B cell (primary cell): ENCODE measurements at places on chromosomes 11 and 22. TPM values are rescaled to one million over a fixed set of nuclear protein-coding genes. Genes with fewer than 3 reads are reported as not detected.

GRCh38 chr11:350723-351255 lies 18.5 kb upstream of the B4GALNT4 start:
- no peaks in the 10 kb centered on the region for H3K27me3 ChIP-seq
- no peak overlapping the region for H3K27ac ChIP-seq
- no peak overlapping the region for H3K4me3 ChIP-seq
- peaks cover 29% of the 10 kb centered on the region for H3K4me1 ChIP-seq

DNA sequence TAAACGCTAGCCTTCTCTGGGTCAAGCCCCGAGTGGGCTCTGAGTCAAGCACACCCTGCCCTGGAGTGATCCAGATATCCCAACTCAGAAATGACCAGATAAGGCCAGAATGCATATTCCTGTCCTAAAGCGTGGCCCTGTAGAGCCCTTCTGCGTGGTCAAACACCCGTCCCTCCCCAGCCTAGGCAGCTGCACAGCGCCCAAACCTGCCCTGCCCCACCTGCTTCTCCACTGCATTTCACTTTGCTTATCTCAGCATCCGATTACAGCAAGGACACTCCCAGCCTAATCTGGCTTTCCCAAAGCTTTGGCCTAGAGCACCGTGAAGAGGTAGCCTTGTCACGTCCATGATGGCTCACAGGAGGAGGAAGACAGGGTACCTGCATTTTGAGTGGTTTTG lies 11.9 kb upstream of the TMPRSS4 start:
- H3K4me3 ChIP-seq: no peak overlapping the region
- peaks cover 3% of the 10 kb centered on the region for H3K27me3 ChIP-seq
- H3K36me3 ChIP-seq: no peaks in the 10 kb centered on the region

- DNase-seq: no peak
- no peaks in the 10 kb centered on the region for H3K27me3 ChIP-seq
- no peak overlapping the region for H3K27ac ChIP-seq
- H3K4me1 ChIP-seq: peaks cover 2% of the 10 kb centered on the region
Observed at GRCh38 chr11:110962921-110963320, 250.7 kb upstream of the ARHGAP20 start.

GRCh38 chr11:285894-286220 lies 3.1 kb upstream of the PGGHG start:
- H3K4me3 ChIP-seq: no peak overlapping the region
- peaks cover 34% of the 10 kb centered on the region for H3K27me3 ChIP-seq
- no peak for DNase-seq

GRCh38 chr11:66629356-66629755 lies 9.1 kb upstream of the RBM4 start:
- peaks cover 71% of the 10 kb centered on the region for H3K36me3 ChIP-seq
- peaks cover 27% of the 10 kb centered on the region for H3K4me1 ChIP-seq
- H3K27me3 ChIP-seq: no peaks in the 10 kb centered on the region

GRCh38 chr11:111631666-111632039 lies 29.4 kb downstream of the SIK2 start:
- no peak for DNase-seq
- no peaks in the 10 kb centered on the region for H3K4me1 ChIP-seq
- H3K4me3 ChIP-seq: no peak overlapping the region
- no peaks in the 10 kb centered on the region for H3K27me3 ChIP-seq

DNA sequence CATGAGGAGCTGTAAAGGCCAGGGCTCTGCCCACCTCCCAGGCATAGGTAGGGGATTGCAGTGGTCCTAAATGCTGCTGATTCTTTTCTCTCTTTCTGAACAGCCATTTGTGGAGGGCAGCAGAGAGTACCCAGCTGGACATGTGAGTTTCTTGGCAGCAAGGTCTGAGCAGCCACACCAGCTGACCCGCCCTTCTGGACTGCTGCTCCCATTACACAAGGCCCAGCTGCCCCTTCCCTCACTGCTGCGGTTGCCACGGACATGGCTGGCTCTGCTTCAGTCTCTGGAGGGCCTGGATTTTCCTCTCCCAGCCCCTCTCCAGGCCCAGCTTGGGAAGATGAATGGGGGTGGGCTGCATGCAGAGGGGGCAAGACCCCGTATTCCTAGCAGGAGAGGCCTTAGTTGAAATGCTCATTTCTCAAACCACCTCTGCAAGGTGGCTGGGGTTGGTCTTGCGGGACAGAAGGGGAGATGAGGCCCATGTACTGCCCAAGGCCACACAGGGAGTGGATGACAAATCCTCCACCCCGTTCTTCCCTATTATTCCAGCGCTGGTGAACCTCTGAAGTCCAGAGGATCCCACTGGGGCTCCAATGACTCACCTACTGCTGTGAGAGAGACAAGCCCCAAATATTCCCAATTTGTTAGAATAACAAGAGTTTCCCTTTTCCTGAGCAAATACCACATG lies 4.6 kb downstream of the LGALS12 start:
- H3K4me3 ChIP-seq: no peak overlapping the region
- peaks cover 4% of the 10 kb centered on the region for H3K4me1 ChIP-seq
- H3K36me3 ChIP-seq: no peaks in the 10 kb centered on the region

PACSIN3 gene
- total RNA-seq: 1.3 and 2.1 TPM in 2 replicates

TIMP3 gene
- not detected in 2 replicates for total RNA-seq
